NCI-H1417 treated with DMSO at 0.1 percent for 48 hours (cell line): ENCODE measurements at places on chromosomes 2 and 18.

- DNase-seq, result no peak
These were observed 10.7 kb upstream of the CCDC88A start for GRCh38 chr2:55430211-55430975.

- DNase-seq, result no peak
These were observed 114.1 kb upstream of the TLK1 start for GRCh38 chr2:171274757-171275156.

DNA sequence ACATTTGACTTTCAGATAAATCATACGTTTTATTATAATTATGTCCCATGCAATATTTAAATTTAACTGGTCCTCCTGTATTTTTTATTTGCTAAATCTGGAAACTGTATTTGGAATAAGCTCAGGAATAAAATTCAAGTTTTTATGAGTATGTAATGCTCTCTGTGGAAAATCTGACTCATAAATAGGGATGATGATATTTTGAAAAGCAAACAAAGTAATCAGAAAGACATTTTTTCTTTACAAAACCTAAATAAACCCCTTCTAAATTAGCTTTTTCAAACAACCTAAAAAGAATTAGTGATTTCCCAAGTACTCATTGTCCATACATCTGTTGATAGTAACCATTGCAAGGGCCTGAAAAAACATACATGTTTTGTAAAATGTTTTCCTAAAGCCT is 41.1 kb downstream of the ASB1 start:
- no peak for DNase-seq

DNA sequence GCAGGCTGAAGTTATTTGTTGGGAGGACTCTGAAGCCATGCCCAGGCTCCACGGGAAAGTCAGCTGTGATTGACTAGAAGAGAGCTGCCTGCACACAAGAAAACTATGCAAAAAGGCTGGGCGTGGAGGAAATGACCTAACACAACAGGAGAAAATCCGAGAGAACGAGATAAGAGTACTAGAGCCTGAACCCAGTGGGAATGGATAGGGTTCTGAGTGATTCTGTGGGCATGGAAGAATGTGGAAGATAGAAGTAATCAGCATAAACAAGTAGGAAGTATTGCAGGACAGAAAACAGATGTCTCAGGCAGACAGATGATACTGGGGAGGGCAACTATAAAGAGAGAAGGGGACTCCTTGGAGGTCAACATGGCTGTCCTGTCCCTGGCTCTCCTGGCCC is 12.1 kb upstream of the COPS8 start:
- DNase-seq, result no peak

DNA sequence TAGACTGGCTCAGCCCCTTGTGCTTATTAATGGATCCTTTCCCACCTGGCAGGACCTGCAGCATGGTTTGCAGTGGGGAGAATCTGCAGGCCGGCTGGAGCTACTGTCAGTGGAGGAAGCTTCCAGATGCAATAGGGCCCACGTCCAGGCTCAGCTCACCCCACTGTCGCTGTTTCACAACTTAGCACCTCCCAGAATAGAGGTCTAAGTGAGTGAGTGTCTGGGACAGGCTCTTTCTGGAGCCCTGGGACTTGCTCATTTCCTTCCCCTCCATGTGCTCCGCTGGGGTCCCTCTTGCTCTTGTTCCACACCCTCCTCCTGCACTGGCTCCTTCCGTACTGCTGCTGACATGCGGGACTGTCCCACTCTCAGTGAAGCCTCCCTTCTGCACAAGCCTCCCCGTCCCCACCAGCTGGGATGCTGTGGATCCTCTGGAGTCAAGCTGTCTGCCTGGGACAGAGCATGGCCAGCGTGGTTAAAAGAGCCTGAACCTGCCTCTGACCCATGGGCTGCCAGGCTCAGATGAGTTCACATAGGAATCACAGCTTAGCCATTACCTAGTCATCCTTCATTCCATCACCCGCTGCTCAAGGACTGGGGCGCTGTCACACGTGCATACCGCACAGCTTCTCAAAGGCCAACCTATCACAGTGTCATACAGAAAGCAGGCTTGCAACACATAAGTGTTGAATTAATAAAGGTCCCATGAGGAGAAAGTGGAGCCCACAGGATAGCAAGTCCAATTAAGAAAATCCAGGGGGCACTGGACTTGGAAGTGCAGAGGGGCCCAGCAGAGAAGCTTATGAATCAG is 135.9 kb downstream of the ACKR3 start:
- DNase-seq, result no peak

GRCh38 chr2:108455571-108455970 is 6.6 kb downstream of the GCC2 start:
- no peak for DNase-seq

DNA sequence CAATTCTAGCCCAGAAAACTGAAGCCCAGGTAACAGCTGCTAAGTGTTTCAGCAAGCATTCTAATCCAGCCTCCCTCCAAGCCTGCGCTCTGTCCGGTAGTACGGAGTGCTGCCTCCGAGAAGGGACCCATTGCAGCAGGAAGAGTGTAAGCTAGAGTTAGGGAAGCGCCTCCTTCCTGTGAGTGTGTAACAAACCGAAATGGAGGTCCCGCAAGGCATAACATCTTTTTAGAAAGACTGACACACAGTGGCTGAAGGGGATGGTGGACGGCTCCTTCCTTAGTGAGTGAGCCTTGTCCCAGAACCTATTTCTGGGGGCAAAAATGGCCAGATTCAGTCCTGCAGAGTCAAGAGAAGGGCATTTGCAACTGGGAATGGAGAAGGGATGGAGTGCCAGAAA is 12.2 kb downstream of the PKDCC start:
- no peak for DNase-seq

DNA sequence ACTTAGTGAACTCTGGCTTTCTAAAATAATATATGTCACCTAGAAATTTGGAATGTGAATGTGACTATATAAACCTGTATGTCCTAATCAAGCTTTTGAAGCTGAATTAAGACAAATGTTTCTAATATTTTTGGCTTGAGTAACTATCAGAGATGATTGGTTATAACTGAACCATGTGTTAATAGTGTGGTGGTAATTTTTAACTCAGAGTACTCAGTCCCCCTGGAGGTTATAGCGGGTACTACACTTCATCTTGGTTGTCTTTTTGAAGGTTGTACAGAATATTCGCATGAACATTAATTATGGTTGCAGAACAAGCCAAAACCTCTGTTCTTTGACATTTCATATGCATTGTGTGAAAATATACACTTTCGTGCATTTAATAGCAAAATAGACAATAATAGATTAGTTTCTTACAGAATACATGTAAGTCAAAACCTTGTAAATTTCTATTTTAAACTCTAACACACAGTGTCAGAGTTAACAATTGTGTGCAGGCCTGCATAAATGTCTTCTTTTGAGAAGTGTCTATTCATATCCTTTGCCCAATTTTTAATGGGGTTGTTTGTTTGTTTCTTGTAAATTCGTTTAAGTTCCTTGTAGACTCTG is 86.0 kb downstream of the OSBPL6 start:
- DNase-seq, result no peak

- no peak for DNase-seq
These were observed 81.4 kb upstream of the VRK2 start for GRCh38 chr2:57965219-57965618.

DNA sequence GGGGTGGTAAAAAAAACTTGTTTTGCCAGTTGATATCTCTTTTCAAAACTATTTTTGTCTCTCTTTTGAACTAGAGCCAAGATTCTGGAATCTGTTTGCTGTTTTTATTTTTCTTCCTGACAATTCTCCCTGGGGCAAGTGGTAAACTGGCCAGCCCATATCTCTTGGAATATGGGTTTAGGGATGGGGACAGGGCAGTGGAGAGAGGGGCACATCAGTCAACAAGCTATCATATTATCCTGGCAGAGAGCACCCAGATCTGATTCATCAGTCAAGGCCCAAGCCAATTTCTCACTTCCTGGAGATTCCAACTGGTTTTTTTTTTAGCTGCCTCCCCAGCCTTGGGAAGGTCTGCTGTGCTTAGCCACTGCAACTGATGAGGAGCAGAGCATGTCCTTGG is 52.3 kb downstream of the ARHGAP28 start:
- DNase-seq, result no peak

- DNase-seq, result no peak
These were observed 299.2 kb upstream of the MGAT5 start for GRCh38 chr2:133954636-133955035.
